ENCODE measurements at places on chromosomes 13 and 19.
A peak's percentile ranks its signal among the peaks of the same experiment; 100 is the strongest.

GRCh38 chr13:107322228-107322627, 754.3 kb upstream of the ARGLU1 start:
- DNase-seq: no peak

DNA sequence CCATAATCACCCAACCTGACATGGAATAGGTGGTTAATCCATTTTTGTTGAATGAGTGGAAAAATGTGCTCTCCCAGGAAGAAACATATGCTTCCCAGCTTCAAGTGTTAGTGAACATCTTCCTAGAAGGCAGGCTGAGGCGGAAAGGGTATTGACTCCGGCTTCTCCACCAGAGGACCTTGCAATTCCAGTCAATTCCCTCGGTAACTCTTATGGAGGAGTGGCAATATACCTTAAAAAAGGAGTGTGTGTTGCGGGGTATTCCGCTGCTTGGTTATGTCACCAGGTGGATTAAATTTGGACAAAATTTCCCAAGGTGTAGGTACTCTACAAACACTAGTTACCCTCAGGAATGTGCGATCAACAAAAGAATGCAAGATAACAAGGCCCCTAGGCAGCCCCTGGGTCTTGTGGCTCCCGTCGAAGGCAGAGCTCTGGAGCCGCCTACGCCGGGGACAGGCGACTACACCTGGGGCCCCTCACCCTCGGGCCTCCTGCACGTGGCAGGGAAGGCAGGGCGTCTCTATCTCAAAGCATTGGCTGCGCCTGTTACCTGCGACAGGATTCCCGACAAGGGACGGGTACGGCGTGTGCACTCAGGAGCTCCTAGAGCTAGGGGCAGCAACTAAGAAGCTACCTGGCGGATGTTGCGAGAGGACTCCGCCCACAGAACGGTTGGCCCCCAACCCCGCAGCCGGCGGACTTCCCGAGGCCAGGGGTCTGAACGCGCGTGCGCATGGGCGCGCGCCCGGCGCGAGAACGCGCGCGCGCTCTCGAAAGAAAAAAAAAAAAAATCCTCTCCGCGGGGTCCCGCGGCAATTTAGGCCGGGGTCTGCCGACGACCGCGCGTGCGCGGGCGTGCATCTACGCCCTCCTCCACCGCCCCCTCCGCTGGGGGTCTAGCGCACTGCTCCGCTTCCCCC, at the start of gene WDR87:
Gene WDR87, minus strand, starts transcription at position 649 of the 923 bp plus-strand sequence. CDS start 8,355 bp downstream, outside the sequence.
- peak; percentile 33 for DNase-seq

GRCh38 chr13:29165216-29165615, 345.1 kb downstream of the MTUS2 start:
- DNase-seq: no peak

- DNase-seq: no peak
Observed at GRCh38 chr13:20231839-20232555, at the start of gene GJB6. TSS of gene GJB6 (minus strand) at chr13:20232319. CDS start at chr13:20223480, 8,839 bp downstream.

DNA sequence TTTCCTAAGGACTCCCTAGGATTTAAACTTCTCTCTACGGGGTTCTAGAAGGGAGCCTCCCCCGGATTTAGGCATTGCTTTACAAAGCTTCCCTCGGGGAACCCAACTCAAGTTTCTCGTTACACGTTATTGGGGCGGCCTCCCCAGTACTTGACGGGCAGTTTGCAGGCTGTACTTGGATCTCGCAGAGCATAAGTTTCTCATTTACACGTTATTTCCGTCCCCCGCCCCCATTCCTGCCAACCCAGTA, 584 bp downstream of the SMG9 start:
- DNase-seq: no peak

- DNase-seq: no peak
Observed at GRCh38 chr13:48151363-48152161, 56.7 kb upstream of the MED4 start.

- DNase-seq: peak; percentile 65
Observed at GRCh38 chr13:76148926-76149325, 512.8 kb downstream of the LMO7 start.

DNA sequence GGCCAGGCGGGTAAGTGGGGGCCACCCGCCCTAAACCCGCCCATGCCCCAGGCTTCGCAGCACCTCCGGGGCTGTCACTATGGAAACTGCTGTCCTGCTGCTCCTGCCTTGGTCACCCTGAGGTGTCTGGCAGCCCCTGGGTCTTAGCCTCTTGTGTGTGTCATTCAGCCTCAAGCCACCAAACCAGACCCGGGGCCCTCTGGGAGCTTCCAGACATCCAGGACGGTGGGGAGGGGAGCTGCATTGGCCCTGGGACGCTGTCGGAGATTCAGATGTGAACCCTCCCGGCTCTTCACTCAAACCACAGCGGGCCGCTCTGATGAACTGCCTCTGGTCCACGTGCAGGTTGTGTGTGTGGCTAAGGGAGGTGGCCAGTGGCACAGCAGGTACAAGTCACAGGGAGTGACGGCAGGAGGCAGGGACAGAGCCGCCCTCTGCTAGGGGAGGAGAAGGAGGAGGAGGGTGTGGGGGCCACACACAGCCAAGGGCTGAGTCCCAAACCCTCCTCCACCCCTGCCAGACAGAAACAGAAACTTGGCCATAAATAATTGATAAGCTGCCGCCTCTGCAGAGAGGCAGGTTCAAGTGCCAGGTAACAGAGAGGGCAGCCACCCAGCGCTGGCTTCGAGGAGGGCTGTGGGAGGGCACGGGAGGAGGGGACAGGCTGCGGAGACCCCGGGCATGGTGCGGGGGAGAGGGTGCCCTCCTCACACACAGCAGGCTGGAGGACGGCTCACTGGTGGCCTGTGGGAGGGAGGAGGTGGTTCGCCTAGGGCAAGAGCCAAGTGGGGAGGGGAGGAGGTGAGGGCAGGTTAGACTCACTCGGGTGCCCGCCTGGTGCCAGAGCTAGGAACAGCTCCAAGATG, 8.0 kb downstream of the NANOS3 start:
- no peak for DNase-seq

DNA sequence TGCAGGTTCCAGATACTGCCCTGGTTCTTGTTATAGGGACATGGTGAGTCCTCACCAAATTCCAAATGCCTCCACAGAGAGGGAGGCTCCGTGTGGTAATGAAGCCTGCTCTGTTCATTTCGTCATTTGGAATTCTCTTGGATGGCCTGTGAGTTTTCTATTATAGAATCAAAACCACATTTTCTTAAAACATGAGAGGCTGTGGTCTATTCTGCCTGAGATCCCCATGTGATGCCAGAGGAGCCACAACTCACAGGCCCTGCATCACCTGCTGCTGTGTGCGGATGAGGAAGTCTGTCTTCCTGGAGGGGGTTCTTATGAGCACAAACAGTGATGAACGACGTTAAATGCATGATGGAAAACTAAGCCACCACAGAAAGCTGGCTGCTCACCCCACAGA, 264.4 kb downstream of the UQCRFS1 start:
- DNase-seq: no peak

DNA sequence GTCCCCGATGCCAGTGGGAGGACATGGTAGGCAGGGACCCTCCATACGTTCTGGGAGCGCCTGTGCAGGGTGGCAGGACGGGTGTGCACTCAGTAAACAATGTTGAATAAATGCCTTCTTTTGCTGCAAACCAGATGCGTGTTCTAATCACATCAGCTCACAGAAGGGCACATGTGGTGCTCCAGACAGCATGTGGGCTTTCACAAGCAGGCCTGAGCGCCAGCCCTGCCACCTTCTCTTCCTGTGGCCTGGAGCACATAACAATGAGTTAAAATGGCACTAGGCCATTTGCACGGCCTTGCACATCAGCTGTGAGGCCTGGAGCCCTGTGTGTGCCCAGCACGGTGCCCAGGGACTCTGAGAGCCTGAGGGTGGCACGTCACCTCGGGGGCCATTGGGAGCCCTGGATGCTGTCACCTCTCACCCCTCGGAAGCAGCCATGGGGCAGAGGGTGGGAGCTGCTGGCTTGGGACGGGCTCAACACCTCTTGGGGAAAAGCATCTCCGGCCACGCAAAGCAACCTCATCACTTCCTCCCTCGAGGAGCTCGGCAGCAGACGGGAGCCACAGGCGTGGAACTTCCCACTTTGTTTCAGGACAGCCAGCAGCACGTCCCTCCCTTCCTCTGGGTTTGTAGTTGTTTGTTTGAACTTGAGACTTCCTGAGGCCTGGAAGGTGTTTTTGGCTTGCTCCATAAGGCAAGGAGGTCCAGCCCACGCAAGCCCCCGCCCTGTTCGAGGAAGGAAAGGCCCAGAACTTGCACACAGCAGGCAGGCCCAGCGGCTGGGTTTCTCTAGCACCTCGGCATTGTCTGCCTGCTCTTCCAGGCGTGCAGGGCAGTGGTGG, 9.8 kb downstream of the MCF2L start:
- DNase-seq: no peak

DNA sequence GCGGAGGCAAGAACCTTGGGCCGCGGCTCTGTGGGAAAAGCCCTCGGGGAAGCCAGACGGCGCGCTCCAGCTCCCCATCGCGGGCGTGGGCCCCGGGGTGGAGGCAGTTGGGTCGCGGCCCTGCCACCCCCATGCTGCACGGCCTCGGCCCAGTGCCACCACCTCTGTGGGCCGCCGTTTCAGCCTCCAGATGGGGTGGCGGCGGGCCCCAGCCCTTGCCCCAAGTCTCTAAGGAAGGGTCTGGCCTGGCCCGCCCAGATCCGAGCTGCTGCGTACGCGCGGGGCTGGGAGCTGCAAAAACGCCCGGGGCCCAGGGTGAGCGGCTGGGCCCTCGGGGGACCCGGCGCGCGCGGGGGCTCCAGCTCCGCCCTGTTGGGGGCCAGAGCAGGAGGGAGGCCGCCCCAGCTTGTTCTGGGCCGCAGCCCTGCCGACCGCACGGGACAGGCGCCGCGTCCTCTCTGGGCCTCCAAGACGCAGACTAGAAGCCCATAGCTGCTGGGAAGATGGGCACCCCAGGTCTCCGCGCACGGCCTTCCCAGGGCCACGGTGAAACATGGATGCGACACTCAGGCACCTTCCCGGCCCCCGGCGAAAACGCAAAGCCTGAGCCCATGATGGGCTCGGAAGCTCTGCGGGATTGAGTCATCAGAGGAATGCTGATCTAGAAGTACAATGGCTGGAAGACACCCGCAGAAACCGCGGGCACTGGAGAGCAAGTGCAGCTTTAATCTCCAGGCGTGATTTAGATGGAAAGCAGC, 110.1 kb downstream of the KCTD15 start:
- DNase-seq: peak; percentile 52

- DNase-seq: no peak
Observed at GRCh38 chr13:31227870-31228269, 28.1 kb downstream of the B3GLCT start.

DNA sequence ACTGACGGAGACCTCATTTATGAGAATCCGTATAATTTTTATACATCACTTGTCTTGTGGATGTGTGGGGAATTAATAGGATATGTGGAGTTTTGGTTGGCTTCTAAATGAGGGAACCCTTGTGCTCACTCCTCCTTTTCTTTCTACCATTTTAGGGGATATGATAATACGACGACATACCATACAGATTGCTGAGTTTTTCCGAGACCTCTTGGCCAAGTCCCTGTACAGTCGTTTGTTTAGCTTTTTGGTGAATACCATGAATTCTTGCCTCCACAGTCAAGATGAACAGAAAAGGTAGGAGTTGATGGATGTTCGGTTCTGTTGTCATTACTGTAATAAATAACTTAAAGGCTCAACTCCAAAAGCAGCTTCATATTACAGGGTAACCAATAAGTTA, 335.2 kb downstream of the MYO16 start:
- DNase-seq: no peak

DNA sequence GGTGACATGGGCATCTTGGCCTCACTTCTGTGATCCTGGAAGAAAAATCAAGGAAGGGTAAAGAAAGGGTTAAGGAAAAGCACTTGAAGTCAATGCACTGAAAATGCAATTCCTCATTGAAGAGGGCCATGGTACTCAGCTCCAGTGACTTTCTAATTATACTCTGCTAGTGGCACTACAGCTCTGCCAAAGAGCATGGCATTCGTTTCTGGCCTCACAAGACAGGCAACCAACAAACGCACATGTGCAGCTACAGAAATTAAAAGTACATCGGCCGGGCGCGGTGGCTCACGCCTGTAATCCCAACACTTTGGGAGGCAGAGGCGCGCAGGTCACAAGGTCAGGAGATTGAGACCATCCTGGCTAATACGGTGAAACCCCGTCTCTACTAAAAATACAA, 21.8 kb downstream of the SACS start:
- DNase-seq: no peak

DNA sequence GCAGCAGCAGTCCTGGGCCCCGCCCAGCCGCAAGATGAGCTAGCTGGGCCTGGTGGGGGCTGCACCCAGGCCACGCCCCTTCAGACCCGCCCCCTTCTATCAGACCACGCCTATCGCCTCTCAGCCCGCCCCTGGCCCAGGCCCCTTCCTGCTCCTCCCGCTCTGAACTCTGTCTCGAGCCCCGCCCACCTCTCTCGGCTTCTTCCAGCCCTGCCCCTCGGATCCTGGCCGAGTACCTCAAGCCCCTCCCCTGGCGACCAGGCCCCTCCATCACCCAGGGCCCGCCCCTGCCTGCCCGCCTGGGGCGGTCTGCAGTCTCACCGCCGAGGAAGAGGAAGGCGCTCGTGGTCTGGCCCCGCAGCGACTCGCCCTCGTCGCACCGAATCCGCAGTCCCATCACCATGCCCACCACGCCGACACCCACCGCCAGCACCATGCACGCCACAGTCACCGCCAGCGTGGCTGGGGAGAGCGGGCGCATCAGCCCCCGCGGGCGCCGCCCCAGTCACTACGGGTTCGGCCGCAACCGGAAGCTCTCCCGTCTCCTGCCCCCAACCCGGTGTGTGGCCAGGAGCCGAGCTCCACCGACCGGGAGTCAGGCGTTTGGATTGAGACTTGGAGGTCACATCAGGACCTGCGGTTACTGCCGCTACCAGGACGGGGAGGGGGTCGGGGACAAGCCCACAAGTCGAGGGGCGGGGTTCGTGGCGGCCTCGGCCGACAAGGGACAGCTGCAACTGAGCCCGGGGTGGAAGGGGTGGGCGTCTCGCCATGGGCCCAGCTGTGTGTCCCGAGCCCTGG, 1.0 kb downstream of the CLDND2 start:
- DNase-seq: peak; percentile 98

DNA sequence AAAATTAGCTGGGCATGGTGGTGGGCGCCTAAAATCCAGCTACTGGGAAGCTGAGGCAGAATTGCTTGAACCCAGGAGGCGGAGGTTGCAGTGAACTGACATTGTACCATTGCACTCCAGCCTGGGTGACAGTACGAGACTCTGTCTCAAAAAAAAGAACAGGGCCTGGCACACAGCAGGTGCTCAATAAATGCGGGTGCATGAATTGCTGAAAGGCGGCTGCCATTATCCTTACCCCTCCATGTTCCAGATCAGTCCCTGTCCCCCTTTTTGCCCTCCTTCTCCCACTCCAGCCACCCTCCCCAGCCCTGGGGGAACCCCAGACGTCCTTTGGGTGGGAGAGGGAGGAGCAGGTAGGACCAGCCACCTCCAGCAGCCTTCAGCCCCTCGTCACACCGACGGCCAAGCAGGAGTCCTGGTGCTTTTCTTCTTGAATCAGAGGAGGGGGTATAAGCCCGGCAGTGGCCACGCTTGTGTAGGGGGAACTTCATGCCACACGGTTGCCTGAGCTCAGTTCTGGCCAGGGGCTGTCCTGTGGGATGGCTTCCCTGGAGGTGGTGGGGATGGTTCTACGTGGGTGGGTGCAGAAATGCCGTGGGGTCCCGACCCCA, 20.4 kb upstream of the NFIC start:
- DNase-seq: no peak
